ENCODE measurements at places on chromosomes 3 and 15. TPM values are rescaled to one million over a fixed set of nuclear protein-coding genes. Genes with fewer than 3 reads are reported as not detected.
A peak's percentile ranks its signal among the peaks of the same experiment; 100 is the strongest.

DNA sequence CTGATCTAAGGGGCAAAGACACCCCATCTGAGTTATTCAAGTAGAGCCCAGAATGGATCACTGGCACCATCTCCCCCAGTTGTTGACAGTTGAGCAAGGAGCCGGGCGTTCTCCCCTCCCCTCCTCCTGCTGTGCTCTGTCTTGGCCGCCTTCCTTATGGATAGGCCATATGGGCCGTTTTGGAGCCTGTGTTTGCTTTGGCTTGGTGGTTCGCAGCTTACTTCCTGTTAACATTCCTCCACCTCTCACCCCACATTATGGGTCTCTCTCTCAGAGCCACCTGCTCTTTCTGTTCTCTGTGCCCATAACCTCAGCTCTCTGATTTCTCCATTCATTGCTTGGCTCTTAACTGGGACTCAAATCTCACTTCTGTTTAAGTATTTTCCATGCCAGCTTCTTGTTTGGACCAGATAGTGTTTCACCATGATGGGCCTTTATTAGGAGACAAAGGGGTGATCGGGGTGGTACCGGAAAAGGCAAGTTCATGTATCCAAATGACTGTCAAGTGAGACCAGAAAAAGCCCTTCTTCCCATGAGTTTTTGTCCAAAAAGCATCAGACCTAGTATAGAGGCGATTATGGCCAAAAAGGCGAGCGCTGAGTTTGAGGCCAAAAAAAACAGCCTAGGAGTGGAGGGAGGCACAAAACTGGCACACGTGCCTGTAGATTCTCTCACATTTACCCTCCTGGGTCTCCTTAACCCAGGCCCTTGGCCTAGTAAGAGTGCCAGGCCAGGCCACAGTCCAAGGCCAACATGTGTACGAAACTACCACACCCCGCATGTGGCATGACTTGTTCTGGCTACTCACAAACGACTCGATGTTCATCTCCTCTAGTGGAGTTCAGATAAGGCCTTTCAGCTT lies 62.6 kb downstream of the DUT start:
- DNase-seq, result peak; percentile 64

DNA sequence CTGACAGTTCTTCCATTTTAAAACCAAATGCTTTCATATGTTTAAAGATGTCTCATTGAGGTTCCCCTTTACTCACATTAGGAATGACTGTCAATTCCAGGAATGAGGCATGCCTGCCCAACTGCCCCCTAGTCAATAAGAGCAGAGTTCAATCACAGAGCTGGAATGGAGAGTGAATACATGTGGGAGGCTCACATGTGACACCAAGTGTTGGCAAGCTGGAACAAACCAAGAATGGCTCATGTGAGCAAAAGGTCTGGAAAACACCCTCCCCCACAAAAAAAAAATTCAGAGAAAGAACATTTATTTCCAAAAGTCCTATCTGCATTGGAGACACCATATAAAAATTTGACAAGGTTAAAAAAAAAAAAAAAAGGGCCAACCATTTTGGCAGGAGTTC lies 3.7 kb downstream of the PBRM1 start:
- DNase-seq, result no peak

DNA sequence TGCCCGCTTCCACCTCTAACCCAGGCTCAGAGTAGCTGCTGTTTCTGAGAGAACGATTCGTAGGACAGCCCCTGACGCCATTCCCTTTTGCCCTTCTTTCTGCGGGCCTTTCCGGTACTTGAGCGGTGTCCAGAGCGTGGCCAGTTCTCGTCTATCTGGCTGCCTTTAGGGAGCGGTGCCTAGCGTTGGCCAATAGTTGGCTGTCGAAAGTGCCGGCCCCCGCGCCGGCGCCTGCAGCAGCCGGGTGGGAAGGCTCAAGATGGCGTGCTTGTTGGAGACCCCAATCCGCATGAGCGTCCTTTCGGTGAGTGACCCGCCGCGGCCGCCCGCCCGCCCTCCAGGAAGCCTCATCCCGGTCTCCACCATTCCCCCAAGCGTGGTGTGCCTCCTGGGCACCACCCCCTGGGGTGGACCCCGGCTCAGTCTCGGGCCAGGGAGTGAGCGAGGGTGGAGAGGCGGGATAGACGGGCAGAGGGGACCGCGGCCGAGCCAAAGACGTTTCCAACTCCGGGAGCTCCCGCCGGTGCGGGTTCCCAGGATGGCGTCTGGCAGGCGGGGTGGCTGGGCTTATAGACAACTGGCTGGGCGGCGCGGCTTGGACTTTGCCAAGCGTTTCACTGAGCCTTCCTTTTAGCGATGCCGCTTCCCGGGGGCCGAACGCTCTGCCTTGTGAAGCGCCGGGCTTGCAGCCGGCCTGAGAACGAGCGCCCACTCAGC lies at the start of gene ARMC8:
Gene ARMC8 (plus strand): TSS at position 6 of the 717 bp plus-strand sequence. CDS start 254 bp downstream, at position 260.
- peak; percentile 56 for DNase-seq

DNA sequence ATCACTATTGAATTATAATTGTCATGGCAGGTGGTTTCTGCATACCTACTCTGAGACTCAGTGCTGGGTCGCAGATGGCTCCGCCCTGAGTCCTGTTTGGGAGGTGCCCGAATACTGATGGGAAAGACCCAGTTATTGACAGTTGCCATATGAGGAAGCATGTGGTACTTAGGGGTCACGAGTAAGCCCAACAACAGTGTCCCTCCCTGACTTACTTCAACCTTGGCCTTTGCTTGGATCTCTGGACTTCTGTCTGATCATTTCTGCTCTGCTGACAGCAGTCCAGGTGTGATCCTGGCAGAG lies 16.8 kb downstream of the MRAS start:
- no peak for DNase-seq

DNA sequence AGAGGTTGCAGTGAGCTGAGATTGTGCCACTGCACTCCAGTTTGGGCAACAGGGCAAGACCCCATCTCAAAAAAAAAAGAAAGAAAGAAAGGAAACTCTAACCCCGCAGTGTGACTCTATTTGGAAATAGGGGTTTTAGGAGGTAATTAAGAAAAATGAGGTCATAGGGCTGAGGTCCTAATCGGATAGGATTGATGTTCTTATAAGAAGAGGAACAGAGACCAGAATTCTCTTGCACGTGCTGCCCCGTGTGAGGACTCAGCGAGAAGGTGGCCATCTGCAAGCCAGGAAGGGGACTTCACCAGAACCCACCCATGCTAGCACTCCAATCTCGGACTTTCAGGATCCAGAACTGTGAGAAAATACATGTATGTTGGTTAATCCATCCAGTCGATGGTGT lies 25.8 kb downstream of the KLHL6 start:
- no peak for DNase-seq

DNA sequence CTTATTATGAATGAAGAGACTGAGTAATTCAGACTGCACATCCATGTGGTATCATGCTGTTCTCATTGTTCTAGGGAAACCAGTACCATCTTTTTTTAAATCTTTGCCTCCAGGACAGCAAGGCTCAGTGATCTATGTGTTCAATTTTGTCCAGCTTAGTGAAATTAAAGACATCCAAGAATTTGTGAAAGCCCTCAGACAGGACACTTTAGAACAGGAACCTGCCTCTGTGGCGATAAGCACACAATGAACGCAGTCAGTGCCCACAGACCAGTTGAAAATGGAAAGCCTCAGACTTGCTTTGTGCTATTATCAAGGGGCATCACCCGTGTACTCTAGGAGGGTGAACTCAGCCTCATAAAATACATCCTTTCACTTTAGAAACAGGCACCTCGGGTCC lies 20.1 kb downstream of the EID1 start:
- no peak for DNase-seq

DNA sequence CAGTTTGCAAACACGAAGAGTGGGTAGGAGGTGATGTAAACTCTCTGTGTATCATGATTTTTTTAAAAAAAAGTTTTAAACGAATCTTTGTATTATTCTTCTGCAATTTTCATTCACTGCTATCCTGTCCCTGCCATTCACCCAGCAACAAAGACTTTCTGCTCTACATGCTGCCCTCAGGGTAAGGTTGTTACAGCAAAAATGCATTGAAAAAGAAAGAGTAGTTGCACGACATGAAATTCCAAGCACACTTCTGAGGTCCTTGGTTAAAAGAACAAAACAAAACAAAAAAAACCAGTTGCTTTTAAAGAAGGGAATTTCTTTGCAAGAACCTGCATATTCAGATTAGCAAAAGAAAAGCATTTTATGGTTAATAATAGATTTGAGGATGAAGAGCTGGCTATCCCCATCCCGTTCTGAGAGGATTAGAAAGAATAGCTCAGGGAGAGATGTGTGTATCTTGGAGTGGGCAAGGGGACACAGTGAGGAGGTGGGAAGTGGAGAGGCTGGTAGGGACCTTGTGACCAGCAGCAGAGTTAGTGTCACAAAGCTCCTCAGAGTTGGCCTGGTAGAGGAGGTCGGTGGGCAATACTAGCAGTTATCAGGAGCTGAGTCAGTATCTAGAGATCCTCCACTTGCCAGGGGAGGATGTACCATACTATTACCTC lies 290.8 kb downstream of the NEK10 start:
- DNase-seq, result no peak

- no peak for DNase-seq
Measured at GRCh38 chr3:124594581-124594980, 135.7 kb upstream of the UMPS start.

DNA sequence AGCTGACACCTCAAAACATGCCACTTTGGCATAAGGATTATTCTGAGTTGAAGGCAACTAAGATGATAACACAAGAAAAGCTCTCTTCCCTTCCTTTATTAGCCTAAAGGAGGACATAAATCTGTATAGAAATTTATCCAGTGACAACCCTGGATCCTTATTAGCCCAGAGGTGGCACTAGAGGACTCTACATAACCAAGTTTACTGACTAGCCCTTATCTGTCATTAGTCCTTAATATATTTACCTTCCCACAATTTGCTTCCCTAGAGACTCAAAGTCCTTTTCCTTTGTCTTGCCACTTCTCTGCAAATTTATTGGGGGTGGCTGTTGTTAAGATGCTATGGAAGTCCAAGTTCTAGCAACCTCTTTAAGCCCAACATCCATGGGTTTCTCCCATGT lies 26.7 kb downstream of the CEP70 start:
- no peak for DNase-seq

PPP2R3A gene
- 20.2 TPM for polyA plus RNA-seq

GRCh38 chr15:28956491-28956890 lies 70.7 kb downstream of the APBA2 start:
- no peak for DNase-seq

NEK11 gene
- 0.38 TPM for polyA plus RNA-seq

GRCh38 chr15:71231758-71232157 lies 116.5 kb downstream of the THSD4 start:
- DNase-seq, result no peak

SAMMSON gene
- polyA plus RNA-seq, result not detected

ITIH4 gene
- polyA plus RNA-seq, result 4.1 TPM

DIPK2A gene
- 4.7 TPM for polyA plus RNA-seq

DNA sequence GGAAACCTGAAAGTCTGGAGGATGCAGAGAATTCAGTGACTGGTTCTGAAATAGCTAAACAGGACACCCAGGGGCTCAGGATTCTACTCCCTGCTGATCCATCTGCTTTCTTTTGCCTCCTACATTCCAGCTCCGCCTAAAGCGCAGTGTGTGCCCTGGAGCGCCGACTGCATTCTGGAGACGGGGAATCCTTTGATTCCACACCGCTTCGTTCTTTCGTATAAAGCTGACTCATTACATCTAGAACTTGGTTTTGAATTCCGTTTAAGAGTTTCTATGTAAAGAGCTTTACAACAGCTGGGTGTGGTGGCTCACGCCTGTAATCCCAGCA lies 61.8 kb downstream of the SENP2 start:
- DNase-seq, result no peak

ISG20 gene
- polyA plus RNA-seq, result 10.3 TPM

NDN gene
- polyA plus RNA-seq, result 22.2 TPM

DNA sequence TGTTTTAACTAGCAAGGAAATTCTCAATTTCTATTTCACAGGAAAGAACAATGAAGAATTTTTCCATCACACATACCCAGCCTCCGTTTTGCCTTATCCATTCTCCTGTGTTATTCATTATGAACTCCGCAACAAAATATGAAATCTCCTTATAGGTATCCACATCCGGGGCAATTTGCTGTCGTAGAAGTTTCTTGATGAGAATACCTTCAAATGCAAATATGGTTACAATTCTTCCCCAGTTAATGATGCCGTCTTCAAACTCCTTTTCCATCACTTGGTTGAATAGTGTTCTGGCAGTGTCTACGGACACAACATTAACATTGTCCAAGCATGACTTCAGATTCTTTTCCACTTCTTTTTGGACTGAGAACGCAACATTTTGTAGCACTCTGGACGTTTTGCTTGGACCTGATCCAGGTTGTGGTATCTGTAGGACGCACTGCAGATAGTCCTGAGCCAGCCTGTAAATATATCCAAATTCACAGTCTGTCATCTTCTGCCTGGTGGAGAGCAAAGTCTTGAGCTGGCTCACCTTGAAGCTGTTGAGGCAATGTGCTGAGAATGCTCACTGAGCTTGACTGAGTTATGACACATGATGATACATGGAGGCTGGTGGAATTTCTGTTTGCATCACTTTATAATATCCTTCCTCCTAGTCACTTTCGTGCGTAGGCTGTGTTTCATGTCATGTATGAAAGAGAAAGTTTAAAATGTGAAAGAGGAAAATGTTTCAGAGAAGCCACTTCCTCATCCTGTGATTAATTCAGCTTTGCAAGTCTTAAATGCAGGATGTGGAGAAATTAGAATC lies at the start of gene BCL2A1:
Gene BCL2A1 (minus strand): TSS at position 573 of the 811 bp plus-strand sequence. CDS start 77 bp downstream, at position 496.
- no peak for DNase-seq

DNA sequence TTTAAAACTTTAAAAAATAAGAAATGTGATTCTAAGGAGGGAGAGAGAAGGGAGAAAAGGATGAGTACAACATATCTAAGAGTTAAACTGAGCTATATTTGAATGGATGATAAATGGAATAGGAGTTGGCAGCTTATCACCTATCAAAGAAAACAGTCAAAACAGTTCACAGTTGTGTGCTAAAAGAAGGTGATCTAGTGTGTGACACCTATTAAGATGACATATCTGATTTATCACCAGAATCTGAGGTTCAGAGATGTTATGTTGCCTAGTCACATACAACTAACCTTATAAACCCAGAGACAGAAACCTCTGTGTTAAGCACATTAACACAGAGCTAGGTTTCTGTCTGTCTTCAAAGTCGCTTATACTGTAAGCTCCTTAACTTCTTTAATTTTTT lies 3.0 kb downstream of the ATP13A3 start:
- DNase-seq, result no peak

C3orf22 gene
- not detected for polyA plus RNA-seq

ALG3 gene
- polyA plus RNA-seq, result 15.5 TPM

RTP4 gene
- 0.72 TPM for polyA plus RNA-seq

DNA sequence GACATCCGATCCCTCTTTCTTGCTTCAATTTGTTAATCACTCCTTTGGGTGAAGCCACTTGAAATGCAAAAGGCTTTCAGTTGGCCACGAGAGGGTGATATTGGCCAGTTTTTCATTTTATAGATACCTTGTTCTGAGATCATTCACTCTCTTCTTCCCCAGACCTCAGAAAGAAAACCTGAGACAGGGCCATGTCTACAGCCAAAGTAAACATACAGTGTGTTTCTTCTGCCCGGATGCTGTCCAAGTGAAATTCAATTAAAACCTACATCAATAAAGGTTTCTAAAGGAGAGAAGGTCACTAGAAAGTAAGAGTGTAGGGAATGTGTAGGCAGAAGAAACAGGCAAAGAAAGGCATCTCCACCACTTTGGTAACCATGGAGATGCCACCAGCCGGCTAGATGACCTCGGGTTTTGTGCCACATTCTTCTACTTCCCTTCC lies 39.5 kb upstream of the FMN1 start:
- DNase-seq, result no peak
